ENCODE measurements at places on chromosomes 5 and 9.

DNA sequence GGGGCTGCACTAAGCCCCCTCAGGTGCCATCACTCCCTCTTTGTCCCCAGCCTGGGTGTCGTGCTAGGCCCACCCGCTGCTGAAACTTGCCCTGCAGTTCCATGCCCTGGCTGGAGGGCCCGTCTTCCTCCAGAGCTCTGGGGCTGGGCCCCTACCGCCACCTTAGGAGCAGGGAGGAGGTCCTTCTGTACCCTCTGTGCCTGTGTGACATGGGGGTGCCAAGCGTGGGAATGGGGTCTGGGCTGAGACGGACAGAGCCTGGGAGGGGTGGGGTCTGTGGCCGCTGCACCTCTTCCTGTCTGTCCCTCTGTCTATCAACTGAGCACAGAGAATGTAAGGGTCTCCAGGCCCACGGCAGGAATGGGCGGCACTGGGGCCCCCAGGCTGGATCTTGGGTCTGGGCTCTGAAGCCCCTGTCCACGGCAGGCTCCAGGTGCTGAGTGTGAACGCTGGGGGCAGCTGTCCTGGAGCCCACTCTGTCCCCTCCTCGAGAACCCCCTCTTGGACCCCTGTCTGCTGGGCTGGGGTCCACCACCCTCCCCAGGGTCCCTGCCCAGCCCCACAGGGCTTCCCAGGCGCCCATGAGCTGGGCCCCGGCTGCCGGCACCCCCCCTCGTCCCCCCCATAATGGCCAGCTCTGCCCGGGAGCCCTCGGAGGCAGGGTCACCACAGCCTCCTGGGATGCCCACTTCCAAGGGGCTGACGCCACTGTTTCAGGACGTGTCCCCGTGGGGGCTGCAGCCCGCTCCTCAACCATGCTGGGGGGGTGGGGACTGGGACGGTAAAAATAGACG is 15.8 kb upstream of the NRARP start:
- no peak for DNase-seq

GRCh38 chr5:38926121-38926520 is 80.3 kb downstream of the OSMR start:
- DNase-seq: no peak

- DNase-seq: no peak
Observed at GRCh38 chr5:16946725-16947124, 10.6 kb upstream of the MYO10 start.

DNA sequence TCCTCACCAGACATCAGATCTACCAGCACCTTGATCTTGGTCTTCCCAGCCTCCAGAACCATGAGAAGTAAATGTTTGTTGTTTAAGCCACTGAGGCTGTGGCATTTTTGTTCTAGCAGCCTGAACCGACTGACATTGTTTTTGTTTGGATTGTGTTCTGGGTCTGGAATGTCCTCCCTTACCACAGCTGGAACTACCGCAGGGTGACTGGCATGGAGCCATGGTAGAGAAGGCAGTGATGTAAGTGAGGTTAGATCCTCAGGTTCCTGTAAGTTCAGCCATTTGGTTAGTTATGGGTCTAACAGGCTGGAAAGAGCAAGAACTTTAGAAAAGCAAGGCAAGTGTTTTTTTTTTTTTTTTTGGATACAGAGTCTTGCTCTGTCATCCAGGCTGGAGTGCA is 209.3 kb downstream of the DAB2IP start:
- DNase-seq: no peak

GRCh38 chr9:35274993-35275392 is 113.2 kb downstream of the UNC13B start:
- DNase-seq: no peak

- no peak for DNase-seq
Observed at GRCh38 chr9:130423272-130423671, 21.5 kb upstream of the ASS1 start.

GRCh38 chr5:50564079-50564478 is 102.4 kb upstream of the PARP8 start:
- DNase-seq: no peak

GRCh38 chr9:18441261-18441660 is 32.7 kb upstream of the ADAMTSL1 start:
- DNase-seq: no peak

- no peak for DNase-seq
Observed at GRCh38 chr9:133690081-133690561, 48.0 kb downstream of the SARDH start.

- no peak for DNase-seq
Observed at GRCh38 chr9:134815435-134816214, 65.0 kb upstream of the FCN2 start.

GRCh38 chr5:155735388-155735787 is 591.6 kb upstream of the SGCD start:
- no peak for DNase-seq
